Brain microvascular endothelial cell (primary cell): ENCODE measurements at places on chromosomes 5 and 9.

DNA sequence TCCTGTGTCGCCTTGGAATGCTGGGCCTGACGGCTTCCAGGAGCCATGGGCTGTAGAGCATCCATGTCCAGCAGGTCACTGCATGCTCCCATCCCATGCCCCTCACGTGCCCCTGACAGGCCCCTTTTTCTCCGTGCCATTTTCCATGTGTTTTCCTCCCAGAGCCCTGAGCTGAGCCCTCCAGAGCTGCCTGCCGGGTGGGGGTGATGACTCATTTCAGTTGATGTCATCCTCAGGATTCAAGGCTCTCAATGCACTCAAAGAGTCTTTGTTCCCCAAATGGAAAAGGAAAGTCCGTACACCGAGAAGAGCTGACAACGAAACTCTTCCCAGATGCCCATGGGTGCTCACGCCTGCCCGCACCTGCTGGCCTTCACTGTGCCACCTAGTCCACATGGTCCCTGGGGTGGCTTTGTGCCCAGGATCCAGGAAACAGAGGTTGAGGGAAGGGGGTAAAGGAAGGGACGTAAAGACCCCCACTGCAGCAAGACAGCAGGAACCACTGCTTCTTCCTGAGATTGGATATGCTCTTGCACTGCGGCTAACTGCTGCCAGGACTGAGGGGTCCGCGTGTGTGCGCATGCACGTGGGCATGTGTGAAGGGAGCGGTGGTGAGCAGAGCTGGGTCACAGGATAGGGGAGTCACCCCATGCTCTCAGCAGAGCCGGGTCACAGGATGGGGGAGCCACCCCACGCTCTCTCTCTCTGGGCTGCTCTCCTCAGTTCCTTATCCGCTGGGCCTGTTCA, 27.6 kb downstream of the COL15A1 start:
- DNase-seq = peak; percentile 75

GRCh38 chr9:76989501-76989900, 30.0 kb upstream of the FOXB2 start:
- DNase-seq = no peak

- no peak for DNase-seq
Observed at GRCh38 chr5:110738503-110738811, 350 bp upstream of the SLC25A46 start.

DNA sequence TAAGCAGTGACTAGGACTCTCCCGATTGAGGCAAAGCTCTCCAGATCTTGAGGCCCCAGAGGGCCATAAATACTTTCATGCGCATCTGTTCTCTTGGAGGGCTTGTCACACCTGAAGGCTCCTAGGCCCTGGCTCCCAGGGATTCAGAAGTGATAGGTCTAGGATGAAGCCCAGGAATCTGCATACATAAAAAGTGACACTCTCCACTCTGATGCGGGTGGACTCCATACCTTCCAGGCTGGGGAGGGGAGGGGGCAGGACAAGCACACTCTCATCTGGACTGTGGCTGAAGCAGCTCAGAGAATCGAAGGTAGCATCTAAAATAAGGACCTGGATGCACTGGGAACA, 9.1 kb upstream of the CYSTM1 start:
- no peak for DNase-seq

DNA sequence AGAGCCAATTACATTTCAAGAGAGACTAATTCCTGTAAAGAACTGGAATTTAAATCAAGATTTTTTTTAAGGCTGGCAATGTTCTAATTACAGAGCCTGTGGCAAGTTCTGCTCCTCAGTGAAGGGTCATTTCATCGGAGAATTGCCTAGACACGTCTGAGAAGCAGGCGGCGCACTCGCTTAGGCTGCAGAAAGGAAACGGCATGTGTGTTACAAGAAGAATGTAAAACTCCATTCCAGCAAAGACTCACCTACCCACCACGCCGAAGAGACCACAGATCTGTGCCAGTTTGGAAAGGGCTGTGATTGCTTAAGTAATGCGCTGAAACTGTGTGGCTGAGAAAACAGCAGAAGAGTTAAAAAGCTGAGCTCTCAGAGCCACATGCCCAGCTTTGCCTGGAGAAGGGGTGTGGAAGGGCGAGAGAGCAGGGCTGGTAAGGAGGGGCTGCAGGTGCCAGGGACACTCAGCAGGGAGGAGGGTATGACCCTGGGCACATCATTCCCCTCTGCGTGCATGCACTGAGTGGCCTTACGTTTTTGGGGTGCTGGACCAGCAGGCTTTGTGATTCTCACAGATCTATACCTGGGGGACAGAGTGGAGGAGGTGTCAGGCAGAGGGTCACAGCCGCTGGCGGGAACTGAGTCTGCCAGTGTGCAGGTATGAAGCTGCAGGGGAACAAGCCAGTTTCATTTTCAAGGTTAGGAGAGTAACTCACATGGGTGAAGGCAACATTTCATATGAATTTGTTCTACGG, 17.8 kb upstream of the SLC25A51 start:
- no peak for DNase-seq

- peak; percentile 13 for DNase-seq
Observed at GRCh38 chr9:82191082-82191770, 202.7 kb downstream of the SPATA31D1 start.

- DNase-seq = no peak
Observed at GRCh38 chr5:69136293-69136692, 30.7 kb upstream of the CCNB1 start.

- DNase-seq = no peak
Observed at GRCh38 chr5:73095564-73096238, 24.7 kb upstream of the TMEM171 start.

DNA sequence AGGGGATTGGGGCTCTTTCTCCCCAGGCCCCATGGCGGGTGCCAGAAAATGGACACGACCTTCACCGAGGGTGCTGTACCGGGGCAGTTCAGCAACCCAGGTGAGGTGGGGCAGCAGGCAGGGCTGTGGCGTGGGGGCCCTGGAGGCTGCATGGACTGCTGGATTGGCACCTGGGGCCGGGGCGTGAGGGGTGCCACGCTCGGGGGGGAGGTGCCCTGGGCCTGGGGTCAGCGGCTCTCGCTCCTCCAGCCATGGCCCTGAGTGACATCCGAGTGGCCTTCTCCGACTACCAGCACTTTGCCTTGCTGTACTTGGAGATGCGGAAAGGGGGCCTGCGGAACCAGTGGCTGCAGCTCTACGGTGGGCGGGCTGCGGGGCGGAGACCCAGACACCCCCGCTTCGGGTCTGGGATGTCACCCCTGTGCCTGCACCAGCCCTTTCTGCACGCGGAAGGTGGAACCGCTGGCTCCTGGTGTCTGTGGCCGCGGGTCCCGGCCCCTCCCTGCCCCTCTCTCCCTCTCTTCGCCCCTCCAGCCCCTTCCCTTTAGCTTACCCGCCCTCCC, 1.8 kb downstream of the LCNL1 start:
- no peak for DNase-seq

- DNase-seq = peak; percentile 70
Observed at GRCh38 chr5:76256116-76256889, 146.8 kb upstream of the IQGAP2 start.

GRCh38 chr5:103458497-103459040, 104.0 kb downstream of the NUDT12 start:
- no peak for DNase-seq

GRCh38 chr5:38867416-38867815, 21.6 kb downstream of the OSMR start:
- DNase-seq = no peak

- DNase-seq = peak; percentile 93
Observed at GRCh38 chr9:124779368-124780059, 2.6 kb downstream of the OLFML2A start.

GRCh38 chr5:142777850-142778249, 7.7 kb downstream of the ARHGAP26 start:
- no peak for DNase-seq

- DNase-seq = no peak
Observed at GRCh38 chr5:100889165-100889743, 13.8 kb downstream of the ST8SIA4 start.

DNA sequence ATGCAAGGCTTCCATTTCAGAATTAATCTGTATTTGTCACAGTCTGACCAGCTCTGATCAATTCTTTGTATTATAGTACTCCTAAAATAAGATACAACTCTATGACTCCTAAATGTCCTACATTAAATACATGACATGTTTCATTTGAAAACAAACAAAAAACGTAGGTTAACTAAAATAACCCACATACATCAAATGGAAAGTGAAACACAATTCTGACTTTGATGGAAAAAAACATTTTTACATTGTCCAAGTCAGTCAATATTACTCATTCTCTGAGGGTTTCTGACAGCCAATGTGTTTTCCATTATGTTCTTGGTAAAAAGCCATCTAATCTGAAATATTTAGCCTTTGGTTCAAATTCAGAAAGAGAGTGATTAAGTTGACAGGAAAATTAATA, 8.7 kb downstream of the HMGCS1 start:
- DNase-seq = no peak

- DNase-seq = no peak
Observed at GRCh38 chr5:80928073-80928472, 32.1 kb upstream of the RASGRF2 start.

DNA sequence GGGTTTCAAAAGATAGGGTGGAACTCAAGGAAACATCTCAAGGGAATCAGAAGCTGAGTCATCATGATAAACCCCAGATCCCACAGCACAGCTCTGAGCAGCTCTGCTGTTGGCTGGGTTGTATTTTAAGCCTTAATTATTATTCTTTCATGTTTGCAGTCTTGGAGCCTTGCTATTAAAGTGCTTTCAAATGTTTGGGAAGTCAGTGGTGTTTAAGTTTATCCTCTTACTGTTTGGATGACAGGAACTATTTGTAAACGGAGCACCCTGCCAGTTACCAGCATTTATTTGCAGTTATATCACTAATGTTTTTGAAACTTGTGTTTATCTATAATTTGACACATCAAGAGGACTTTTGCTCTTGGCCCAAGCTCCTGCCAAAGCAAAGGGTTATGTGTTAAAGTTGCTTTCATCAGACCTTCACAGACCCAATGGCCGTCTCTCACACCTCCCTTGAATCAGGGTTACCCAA, 141.1 kb upstream of the SPDL1 start:
- no peak for DNase-seq

- DNase-seq = no peak
Observed at GRCh38 chr5:8185852-8186251, 316.9 kb downstream of the MTRR start.

DNA sequence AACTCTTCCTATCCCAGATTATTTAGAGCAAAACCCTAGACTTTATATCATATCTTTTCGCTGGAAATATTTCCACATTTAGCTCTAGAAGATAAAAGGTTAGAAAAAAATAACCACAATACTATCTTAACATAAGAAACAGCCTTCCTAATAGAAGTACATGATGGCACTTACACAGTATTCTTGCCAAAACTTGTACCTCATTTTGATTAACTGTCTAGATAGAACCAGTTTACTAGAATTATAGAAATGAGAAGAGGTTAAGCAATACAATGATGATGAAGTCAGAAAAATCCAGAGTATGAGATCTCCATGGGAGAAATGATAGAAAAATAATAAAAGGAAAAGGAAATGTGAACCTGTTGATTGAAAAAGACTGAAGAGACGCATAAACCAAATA, 63.1 kb downstream of the SLC12A2 start:
- DNase-seq = no peak

DNA sequence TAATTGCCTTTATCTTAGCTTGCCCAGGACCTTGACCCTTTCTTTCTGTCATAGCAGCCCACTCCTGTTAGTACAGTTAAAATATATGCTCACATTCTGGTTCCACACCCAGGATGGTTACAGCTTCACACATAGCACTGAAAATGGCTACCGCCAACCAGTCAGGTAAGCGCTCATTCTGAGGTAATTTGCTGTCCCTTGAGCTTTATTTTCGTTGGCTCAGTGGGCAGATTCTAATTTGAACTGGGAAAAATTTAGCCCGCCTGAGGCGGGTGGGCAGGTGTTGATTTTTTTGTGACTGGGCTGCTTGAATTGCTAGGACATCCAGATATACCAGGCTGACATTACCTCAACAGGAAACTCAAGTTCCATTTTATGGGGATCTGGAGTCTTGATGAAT, 137.5 kb downstream of the KCTD16 start:
- no peak for DNase-seq

- DNase-seq = no peak
Observed at GRCh38 chr9:8085986-8086385, 286.4 kb upstream of the DMAC1 start.

- no peak for DNase-seq
Observed at GRCh38 chr5:115555084-115555633, 10.6 kb upstream of the FEM1C start.
